ENCODE measurements at places on chromosomes 5 and 9.

GRCh38 chr9:115084709-115085108, 33.2 kb downstream of the TNC start:
- no peak for DNase-seq

- no peak for DNase-seq
Observed at GRCh38 chr5:142982821-142983200, 212.6 kb downstream of the ARHGAP26 start.

DNA sequence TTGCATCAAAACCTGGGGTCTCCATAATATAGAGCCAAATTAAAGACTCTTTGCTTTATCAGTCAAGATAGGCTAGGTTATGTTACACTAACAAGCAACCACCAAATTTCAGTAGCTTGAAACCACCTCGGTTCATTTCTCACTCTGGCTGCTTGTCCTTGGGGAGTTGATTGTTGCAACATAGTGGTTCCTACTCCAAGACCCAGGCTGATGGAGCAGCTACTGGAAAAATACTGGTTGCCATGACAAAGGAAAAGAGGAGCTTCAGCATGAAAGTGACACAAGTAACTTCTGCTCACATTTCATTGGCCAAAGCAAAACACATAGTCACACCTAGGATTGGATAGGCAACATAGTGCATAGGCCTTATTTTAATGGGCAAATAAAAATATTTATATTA, 18.5 kb upstream of the RCL1 start:
- DNase-seq: no peak

GRCh38 chr5:145983446-145983845, 47.1 kb downstream of the SH3RF2 start:
- no peak for DNase-seq
